ENCODE measurements at places on chromosomes 7 and 10.

- no peak for DNase-seq
Measured at GRCh38 chr7:45236666-45237065, 79.1 kb downstream of the RAMP3 start.

GRCh38 chr7:84104826-84105225, 89.8 kb downstream of the SEMA3A start:
- no peak for DNase-seq

DNA sequence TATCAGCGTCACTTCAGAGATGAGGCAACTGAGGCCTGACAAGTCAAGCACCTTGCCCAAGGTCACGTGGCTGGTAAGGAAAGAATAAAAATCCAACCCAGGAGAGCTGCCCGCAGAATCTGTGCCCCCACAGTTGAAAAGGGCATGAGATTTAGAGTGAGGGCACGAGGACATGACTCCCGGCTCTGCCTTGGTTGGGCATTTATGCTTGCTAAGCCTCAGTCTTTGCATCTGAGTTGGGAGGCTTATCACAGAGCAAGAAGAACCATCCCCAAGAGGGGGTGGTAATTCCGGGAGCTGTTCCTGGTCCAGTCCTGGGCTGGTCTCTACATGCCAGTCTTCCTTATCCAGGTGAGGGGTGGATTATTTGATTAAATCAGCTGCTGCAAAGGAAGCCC, 37.3 kb downstream of the PLPP4 start:
- no peak for DNase-seq

DNA sequence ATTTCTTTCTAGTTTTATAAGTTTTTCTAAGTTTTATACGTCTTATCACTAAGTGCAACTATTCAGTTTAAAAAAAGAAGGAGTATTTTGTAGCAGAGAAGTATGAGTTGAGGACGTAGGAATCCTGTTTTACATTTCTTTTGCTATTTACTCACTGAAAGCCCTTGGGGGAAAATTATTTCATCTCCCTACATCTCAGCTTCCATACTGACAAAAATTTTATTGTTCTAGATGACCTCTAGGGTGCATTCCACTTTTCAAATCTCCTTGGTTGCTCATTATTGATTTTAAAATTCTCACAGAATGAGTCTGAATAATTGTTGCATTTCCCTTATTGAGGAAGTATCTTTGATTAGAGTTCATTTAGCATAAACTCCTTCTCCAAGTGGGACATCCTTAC, 14.9 kb upstream of the PDK4 start:
- no peak for DNase-seq

DNA sequence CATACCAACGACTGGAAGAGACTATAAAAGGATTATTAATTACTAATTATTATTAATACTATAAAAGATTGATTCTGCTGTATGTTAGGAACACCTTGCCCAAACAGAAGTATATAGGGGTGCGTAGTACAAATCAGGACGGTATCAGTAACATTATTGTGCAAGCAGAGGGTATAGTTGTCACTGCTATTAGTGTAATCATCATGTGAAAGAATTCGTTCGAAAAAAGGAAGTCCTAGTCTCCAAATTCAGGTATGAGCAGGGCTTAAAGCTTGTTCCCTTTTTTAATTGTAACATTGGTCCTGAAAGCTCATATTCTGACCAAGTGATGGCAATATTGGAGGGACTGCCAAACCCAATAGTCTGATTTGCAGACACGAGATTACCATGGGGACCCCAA, 81.8 kb downstream of the THSD7A start:
- no peak for DNase-seq

- peak; percentile 61 for DNase-seq
Measured at GRCh38 chr10:13346283-13347042, 1.6 kb downstream of the SEPHS1 start.

GRCh38 chr10:121514141-121514865, 83.9 kb downstream of the FGFR2 start:
- DNase-seq, result no peak

GRCh38 chr7:114942446-114943175, 20.7 kb downstream of the MDFIC start:
- DNase-seq, result no peak

DNA sequence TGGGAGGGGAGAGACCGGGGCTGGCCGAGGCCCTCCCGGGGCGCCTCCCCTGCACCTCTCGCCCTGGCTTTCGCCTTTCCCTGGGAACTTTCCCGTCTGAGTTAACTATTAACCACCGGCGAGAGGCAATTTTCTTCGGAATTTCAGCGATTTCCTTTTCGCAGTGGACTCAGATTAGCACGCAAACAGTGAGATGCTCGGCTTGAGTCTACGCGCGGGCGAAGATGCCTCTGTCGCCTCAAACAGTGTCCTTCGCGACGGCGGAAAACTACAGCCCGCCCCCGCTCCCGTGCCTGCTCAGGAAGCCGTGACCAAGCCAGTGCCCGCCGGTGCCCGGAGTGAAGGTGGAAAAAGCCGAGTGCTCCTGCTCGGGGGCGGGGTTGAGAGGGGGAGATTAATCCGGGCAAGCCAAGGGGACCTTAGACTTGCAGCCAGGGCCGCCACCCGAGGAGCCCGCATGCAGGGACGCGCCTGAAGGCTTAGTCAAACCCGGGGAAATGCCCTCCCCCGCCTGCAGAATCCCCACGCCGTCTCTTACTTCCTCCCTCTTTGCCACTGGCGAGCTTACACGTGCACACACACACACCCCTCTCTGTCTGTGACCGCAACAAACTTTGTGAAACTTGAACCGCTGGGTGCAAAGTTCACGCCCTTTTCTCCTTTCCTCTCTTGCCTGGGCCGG, 14.5 kb upstream of the PAX2 start:
- DNase-seq, result no peak

- no peak for DNase-seq
Measured at GRCh38 chr10:87692956-87693484, 33.3 kb downstream of the PAPSS2 start.

GRCh38 chr10:102657984-102658724, 13.9 kb downstream of the TRIM8 start:
- DNase-seq, result no peak
